ENCODE measurements at places on chromosomes 2 and 18. TPM values are rescaled to one million over a fixed set of nuclear protein-coding genes. Genes with fewer than 3 reads are reported as not detected.

The AQP12A gene
- not detected for total RNA-seq

- no peak for DNase-seq
Measured at GRCh38 chr2:69118609-69119008, 105.6 kb downstream of the ANTXR1 start.

DNA sequence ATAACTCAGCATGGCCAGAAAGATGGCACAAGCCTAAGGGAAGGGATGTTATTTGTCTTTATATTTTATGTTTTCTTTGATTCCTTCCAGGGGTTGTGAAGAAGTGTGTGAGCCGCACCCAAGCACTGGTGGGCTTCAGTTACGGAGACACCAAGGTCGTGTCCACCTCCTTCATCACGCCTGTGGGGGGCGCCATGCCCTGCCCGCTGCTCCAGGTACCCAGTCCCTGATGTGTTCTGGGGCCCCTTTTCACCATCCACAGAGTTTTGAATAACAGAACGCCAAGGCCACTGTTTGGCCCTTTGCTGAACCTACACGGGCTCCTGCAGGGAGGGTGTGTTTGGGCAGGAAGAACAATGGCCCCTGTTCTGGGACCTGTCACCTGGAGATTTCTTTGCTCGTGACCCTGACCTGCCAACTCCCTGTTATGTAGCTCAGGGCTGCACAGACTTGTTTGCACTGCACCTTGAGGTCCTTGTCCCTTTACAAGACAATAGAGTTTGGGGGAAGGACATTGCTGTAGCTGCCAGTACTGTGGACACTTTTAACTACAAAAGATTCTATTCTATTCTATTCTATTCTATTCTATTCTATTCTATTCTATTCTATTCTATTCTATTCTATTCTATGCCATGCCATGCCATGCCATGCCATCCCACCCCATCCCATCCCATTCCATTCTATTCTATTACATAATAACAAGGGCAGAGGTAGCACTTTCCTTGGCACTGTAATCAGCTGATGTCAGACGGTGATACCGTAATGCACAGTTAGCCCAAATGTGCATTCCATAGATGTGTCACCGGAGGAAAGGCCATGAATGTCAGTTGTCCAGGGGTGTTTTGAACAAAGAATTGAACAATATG, 48.2 kb upstream of the CNGA3 start:
- no peak for DNase-seq

DNA sequence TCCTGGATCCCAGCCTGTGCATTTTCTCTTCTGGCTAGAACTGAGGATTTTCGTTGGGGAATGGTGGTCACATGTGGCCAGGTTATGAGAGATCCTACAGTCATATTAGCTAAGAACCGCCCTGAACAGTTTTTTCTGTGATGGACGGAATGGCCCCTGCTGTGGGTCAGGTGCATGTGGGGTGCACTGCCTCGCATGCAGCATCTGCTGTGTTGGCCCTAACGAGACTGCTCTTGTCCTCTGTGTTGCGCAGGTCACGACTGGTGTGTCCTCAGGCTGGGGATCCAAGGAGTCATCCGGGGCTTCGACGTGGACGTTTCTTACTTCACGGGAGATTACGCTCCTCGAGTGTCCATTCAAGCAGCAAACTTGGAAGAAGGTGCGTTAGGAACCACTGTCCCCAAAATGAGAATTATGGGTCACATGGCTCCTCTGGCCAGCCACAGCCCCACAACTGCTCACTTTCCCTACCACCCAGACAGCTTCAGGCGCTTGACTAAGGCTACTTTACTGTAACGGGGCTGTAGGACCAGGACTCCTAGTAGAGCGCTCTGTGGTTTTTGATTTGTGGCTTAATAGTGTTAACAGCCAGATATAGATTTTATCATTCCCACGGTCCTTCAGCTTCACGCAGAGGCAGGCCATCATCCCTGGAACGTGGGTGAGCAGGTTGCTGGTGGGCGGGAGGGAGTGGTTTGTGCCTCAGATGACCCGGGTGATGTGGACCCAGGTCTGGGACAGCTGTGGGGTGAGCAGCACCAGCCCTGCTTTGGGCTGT, 21.8 kb downstream of the ALLC start:
- no peak for DNase-seq

- DNase-seq = no peak
Measured at GRCh38 chr18:31591113-31591512, 564 bp upstream of the TTR start.

GRCh38 chr2:241558532-241559322, at the start of gene BOK:
BOK (plus strand) TSS chr2:241558745; CDS start chr2:241559484, 739 bp downstream.
- no peak for DNase-seq

DNA sequence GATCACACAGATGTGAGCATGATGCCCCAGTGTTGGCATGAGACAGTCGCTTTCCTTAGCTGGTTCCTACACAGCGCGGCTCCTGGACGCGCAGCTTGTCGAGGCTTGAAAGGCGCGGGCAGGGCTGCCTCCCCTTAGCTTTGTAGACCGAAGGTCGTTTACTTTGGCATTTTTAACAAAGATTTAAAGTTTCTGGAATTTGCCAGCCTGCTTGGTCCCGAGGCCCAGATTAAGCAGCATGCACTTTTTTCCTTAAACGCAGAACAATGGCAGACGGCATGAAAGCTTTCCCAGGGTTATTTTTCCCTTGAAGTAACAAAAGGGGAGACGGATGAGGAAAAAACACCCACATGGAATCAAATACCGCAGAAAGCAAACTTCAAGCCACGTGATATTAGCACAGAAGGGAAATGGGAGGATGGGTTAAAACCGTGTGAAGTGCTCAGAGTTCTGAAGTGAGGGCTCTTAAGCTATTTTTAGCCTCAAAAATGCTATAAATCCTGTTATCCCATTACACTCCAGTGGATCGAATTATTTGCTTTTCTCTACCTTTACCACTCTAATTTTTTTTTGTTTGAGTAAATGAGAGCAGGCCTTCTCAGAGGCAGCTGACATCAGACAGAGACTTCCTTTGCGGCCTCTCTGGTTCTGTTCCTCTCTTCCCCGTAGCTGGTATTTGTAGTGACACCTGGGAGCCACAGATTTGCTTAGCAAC, 55.7 kb downstream of the NPAS2 start:
- no peak for DNase-seq

All from sciatic nerve (tissue), 2 donors.